Stimulated activated CD8-positive, alpha-beta memory T cell treated with anti-CD3 and anti-CD28 coated beads, Interleukin-2, amount 100 ng/mL, for 48 hours (primary cell): ENCODE measurements at places on chromosomes 16 and 17.

- no peak for DNase-seq
These were observed 79.8 kb upstream of the TMEM132E start for GRCh38 chr17:34499576-34499975.

- no peak for DNase-seq
These were observed 33.7 kb upstream of the COQ7 start for GRCh38 chr16:19033761-19034160.

DNA sequence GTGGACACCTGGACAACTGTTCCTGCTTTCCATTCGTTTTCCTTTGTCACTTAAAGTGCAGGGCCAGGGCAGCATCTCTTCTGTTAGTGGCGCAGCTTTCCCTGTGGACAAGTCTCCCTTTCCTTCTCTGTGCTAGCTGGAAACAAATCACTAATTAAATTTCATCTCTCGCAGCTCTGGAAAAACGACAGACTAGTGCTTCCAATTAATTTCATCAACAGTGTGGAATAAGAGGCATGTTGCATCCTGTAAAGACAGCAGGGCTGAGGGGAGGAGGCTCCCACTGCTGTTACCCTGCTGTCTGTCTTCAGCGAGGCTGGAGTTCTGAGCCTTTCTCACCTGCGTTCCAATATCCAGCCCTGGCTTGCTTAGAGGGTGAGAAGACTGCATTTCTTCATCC is 352.1 kb upstream of the HSBP1 start:
- no peak for DNase-seq

GRCh38 chr16:19183187-19183586 is 15.1 kb downstream of the SYT17 start:
- DNase-seq = no peak

GRCh38 chr17:8829036-8829941 is 30.1 kb upstream of the MFSD6L start:
- DNase-seq = no peak

DNA sequence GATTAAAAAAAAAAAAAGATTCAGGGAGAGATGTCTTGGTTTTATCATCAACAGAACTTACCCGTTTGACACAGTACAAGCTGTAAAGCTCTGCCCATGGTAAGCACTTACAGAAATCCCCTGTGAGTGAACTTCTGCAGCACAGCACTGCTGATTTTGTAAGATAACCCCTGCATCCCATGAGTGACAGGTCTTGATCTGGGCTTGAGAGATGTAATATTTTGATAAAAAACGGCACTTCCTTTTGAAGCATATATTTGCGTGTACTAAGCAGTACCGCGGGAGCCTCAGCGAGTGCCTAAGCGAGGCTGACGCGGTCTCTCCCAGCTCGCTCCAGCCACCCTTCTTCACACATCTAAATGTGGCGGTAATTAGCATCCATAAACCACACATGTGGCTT is 50.5 kb downstream of the IKZF3 start:
- peak; percentile 44 for DNase-seq

DNA sequence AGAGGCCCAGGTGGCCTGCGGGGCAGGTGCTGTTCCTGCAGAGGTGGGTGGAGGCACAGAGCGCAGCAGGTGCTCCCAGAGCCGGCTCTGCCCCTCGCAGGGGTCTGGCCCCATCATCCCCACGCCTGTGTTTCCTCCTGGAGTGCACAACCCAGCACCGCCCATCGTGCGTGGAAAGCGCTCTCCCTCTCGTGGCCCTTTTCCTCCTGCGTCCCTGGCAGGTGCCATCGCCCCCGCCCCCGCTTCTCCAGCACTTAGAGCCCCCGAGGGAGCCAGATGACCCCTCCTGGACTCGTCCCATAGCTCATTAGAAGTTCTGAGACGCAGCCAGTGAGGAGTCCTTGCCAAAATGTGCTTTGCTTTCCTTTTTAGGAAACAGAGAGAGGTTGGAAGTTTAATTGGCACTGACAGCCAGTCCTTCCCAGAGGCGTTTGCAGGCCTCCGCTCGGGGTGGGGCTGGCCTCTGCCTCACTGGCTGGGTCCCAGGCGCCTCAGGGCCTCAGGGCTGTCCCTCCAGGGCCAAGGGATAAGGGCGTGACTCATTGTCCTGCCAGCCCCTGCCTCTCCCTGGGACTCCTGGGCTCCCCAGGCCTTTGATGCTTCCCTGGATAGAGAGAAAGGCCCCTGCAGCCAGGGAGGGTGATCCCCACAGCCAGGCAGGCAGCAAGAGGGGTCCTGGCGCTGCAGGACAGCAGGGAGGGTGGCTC is 32.2 kb upstream of the CHMP6 start:
- DNase-seq = no peak

DNA sequence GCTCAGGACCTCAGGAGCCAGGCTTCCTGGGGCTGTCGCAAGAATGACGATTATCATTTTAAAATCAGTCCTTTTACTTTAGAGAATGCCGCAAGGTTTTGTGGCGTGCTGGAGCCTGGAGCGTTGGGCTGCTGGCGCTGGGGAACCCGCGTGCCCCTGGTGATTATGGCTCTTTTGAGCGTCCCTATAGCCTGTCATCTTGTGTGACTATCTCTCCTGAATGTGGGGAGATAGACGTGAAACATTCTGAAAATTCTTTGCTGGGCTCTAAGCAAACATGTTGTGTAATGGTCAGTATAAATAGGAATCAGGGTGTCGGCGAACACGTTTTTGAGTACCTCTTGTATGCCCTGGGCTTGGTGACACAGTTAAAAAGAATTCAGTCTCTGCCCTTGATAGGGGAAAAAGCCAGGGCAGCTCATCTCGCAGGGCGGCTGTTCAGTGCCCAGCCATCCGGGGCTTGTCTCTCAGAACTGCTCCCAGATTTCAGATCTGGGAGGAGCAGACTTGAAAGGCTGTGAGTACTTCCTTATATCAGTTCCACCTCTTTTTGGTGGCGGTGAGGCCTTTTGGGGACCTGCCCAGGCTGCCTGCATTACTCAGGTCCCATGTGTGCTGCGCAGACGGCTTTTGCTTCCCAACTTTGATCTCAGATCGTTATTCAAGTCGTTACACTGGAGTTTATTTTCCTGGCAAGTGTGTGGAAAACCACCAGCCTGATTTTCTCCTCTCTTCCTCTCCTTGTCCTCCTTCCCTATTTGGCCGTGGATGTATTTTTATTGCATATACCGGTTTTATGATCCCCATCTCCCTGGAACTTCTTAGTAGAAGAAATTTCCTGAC is 973 bp downstream of the SLC7A6 start:
- no peak for DNase-seq

DNA sequence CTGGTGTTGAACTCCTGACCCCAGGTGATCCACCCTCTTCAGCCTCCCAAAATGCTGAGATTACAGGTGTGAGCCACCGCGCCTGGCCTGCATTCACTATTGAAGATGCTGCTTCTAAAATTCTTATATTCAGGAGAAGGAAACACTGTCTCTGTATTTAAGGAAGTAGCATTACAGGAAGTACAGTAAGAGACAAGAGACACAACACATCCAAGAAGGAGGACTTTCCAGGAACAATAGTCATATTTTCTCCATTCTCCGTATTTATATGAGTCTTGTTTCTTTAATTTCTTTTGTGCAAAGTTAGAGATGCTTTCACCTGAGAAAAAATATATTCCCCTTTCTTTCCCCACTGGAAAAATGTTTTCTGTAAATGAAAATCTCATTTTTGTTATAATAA is 18.3 kb upstream of the ABCA3 start:
- no peak for DNase-seq

GRCh38 chr17:55223524-55223923 is 41.2 kb upstream of the HLF start:
- DNase-seq = no peak

DNA sequence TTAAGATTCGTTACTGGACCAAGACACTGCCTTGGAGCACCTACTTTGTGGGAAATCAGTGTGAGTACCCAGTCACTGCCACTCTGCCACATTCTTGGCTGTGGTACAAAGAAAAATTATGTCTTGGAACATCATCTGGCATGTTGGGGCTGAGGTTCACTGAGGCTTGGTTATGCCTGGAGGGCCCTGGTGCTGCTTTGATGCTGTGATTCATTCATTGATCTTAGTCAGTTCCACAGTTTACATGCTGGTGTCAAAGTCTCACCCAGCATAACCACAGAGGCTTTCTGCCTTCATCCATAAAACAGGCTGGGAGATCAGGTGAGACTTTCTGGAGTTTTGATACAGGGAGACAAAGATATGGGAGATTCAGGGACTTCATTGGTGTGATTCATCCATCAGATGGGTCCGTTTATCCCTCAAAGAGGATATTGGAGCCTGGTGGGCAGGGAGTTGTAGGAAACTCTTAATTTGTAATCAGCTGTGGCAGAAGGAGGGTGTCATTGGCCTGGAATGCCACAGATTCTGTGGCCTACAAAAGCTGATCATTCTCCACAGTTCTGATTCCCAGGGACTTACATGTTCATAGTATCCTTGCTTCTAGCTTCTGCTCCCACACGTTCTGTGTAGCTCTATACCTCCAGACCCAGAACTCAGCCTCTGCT is 322.5 kb downstream of the PMP22 start:
- no peak for DNase-seq

GRCh38 chr16:89314357-89314756 is 96.9 kb downstream of the ZNF778 start:
- no peak for DNase-seq

GRCh38 chr16:27364493-27365141 is 37.4 kb upstream of the IL21R start:
- DNase-seq = no peak

DNA sequence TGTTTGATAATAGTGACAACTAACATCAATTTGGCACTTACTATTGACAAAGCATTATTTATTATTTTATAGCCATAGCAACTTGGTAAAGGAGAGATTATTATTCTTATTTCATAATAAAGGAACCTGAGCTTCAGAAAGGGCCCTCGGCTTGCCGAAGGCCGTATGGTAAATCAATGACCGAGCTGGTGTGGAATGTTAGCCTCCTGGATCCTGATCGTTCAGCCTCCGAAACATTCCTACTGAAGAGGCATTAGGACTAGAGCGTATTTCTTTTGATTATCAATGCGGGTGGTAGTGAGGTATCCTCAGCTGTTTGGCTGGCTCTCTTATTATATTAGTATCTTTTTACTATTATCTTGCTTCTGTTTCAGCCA is 199.3 kb upstream of the TBX2 start:
- no peak for DNase-seq

GRCh38 chr17:47946929-47947397 is 5.6 kb downstream of the PNPO start:
- DNase-seq = peak; percentile 66

GRCh38 chr17:34341916-34342315 is 14.4 kb upstream of the CCL13 start:
- no peak for DNase-seq

DNA sequence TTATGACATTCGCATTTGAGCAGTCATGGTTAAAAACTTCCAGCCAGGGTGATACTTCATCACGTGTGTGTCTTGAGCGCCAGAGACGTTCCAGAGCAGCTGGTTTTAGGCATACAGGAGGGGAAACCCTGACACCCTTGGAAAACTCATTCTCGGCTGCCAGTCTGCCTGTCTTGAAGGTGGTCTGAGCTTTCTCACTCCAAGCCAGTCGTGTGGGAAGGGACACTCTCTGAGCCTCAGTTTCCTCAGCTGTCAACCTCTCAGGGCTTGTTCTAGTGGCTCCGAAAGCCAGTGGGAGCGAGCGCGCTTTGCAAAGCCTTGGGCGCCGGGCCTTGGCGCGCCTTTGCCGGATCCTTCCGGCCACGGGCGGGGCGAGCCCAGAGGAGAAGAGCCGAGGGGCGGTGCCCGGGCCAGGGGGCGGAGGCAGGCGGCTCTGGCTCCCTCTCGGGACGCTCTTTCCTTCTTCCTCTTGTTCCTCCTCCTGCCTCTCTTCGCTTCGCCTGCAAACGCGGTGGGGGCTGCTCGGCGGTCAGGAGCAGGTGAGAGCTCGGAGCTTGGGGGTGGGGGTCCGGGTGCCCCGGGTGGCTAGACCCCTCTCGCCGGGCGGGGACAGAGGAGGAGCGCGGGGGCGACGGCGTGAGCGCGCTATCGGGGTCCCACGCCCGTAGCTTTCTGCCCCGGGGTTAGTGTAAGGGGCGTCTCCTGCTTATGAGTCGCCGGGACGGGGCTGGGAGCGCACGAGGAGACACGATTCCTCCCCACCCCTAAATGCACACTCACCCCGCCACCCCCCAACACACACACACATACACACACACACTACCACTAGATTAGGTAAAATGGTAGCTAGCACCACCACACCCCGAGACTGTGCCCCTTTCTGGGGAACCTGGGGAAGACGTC is at the start of gene LDAF1:
TSS of gene LDAF1 (plus strand) at position 467 of the 903 bp plus-strand sequence. CDS start 2,509 bp downstream, outside the sequence.
- peak; percentile 75 for DNase-seq

- DNase-seq = no peak
These were observed 488 bp downstream of the HOXB9 start for GRCh38 chr17:48625495-48626244.

DNA sequence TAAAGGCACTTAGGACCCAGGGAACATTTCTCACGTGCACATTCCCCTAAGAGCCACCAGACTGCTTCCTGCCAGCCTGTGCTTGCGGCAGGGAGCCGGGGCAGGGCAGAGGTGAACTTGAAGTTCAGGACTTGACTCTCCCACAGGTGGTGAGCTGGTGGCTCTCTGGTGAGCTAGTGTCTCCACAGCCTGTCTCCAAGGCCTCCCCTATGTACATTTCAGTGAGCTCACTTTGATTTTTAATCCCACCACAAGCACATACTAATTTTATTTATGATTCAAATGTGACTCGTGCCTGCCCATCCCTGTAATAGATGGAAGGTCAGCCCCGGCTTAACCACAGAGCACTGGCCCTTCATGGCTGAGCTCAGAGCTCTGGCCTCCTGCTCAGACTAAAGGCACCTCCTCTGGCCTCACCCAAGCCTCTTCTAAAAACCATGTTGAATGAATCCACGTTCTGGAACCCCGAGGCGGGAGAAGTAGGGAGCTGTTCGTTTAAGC is 9.2 kb downstream of the SNN start:
- DNase-seq = no peak

- no peak for DNase-seq
These were observed 13.3 kb downstream of the NDUFAF8 start for GRCh38 chr17:81252326-81252986.

DNA sequence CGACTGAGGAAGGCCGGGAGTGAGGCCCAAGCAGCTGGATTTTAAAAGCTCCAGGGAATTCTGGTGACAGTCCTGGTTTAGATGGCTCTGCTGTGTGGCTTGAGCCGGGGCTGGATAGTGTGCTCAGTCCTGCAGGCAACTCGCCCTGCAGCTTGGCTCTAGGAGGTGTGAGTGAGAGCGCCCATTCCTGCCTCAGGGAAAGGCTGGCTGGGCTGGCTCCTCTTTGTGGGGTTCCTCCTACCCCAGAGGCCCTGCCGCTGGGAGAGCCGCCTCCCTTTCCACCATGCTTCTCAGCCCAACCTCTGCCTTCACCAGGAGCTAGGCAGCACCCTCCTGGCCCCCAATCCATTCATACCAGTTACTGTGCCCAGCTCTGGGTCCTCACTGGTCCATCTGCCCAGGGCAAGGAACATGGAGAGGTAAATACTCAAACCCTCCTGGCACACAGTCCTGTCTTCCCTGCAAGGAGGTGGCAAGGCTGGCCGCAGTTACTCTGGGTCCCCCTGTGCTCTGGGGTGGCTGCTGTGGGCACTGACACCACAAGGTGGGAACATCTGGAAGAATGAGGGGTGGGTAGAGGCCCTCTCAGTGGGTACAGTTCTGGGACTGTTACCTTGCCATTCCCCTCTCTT is 47.1 kb downstream of the VAC14 start:
- no peak for DNase-seq

- DNase-seq = no peak
These were observed 745 bp downstream of the PYY start for GRCh38 chr17:43952724-43953666.
